ENCODE measurements at places on chromosomes 7 and 10. TPM values are rescaled to one million over a fixed set of nuclear protein-coding genes. Genes with fewer than 3 reads are reported as not detected.

Gene TEX47
- not detected for polyA plus RNA-seq

Gene RHOBTB1
- 0.64 TPM for polyA plus RNA-seq

Gene SLIT1
- polyA plus RNA-seq: 0.07 TPM

Gene PON3
- not detected for polyA plus RNA-seq

Gene TRIM56
- 2.7 TPM for polyA plus RNA-seq

Gene CHAT
- polyA plus RNA-seq: not detected

Gene KCP
- not detected for polyA plus RNA-seq

Data from immature natural killer cell (primary cell).